Activated CD4-positive, alpha-beta T cell treated with anti-CD3 and anti-CD28 coated beads, Interleukin-2, amount 10 ng/mL, durations not matched to agents 24 days and 14 days (primary cell): ENCODE measurements at places on chromosomes 3 and 15.

DNA sequence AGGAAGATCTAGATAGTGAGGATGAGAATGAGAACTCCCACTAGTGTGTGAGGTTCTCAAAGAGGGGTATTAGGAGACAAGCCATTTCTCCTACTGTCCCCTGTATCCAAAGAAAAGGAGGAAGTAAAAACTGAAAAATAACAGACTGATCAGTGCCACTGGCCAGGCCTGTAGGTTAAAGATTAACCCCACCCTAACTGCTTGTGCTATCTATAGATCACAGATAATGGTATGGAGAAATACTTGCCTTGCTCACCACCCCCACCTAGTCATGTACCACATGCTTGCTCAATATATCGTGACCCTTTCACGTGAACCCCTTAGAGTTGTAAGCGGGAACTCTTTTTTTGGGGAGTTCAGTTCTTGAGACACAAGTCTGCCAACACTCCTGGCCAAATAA lies 519.7 kb upstream of the FRG2C start:
- DNase-seq: no peak

DNA sequence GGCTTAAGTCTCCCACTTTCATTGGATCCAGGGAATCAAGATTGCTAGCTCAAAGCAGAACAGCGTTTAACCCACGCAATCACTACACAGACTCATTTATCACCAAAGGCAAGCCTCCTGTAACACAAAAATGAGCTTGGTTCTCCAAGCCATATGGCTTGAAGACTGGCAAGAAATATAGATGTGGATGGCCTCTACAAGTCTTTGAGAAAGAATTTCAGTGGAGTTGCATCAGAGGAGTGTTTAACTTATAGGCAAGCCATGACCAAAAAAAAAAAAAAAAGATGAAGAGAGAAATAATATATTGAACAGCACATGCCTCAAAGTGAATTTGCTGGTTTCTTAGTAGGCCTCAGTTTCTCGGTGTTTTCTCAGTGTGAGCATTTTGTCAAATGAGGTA lies 27.3 kb downstream of the PDZRN3 start:
- DNase-seq: no peak

DNA sequence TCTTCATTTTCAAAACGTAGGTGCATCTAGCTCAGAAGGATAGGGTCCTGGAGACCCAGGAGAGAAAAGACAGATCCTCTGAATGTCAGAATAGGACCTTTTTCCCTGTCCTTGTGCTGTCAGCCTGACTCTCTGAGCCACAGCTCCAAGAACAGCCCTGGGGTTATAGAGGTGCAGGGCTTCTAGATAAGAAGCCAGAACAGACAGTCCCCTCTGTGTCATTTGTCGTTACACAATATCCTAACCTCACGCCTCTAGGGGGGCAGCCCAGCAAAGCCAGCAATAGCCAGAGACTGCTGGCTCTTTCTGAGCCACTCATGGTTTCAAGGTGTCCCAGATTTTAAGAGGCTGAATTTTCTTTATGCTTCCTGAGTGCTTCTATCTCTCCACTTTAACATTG lies 153.2 kb upstream of the THBS1 start:
- no peak for DNase-seq

DNA sequence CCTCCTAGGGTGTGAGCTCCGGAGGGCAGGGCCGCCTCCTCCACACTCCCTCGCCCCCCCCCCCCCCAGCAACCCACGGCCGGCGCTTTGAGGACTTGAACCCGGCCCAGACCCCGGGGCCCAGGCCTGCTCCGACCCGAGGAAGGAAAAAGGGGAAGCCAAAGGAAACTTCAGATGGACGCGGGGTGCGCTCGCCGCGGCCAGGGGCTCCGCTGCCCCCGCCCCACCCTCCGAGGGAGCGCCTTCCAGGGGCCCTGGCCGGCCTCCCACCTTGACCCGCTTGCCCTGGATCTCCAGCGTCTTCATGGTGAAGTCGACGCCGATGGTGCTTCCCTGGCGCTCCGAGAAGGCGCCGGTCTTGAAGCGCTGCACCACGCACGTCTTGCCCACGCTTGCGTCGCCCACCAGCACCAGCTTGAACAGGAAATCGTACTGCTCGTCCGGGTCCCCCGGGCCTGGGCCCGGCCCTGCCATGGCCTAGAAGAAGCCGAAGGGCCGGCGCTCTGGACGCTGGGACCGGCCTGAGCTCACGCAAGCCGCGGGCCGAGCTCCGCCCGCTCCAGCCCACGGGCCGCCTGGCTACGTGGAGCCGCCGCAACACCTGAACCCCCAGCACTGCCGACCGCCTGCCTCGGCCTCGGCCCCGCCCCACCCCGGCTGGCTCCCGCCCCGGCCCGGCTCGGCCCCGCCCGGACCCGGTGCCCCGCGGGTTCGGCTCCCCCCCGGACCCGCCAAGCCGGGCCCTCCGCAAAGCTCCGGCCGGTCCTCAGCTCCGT lies 400 bp downstream of the RAB43 start:
- DNase-seq: no peak

- no peak for DNase-seq
Observed at GRCh38 chr3:120059081-120059864, 35.0 kb downstream of the GSK3B start.

- no peak for DNase-seq
Observed at GRCh38 chr15:49750553-49750952, 129.7 kb downstream of the DTWD1 start.

DNA sequence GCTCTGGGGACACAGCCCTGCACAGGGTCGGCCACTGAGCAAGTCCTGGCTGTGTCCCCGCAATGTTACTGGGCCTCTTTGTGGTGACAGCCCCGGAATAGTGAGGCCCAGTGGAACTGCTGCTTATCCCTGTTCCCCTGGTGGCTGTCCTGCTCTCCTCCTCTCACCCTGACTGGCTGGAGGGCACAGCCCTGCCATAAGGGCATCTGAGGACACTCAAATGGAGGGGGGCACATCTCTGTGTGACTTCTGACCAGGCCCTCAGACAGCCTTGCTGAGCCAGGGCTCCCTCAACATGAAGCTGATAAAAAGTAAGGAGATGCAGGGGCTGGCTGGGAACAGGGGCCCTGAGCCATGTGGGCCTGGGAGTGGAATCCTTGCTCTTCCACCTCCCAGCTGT lies 127.4 kb upstream of the ATP2B2 start:
- no peak for DNase-seq

DNA sequence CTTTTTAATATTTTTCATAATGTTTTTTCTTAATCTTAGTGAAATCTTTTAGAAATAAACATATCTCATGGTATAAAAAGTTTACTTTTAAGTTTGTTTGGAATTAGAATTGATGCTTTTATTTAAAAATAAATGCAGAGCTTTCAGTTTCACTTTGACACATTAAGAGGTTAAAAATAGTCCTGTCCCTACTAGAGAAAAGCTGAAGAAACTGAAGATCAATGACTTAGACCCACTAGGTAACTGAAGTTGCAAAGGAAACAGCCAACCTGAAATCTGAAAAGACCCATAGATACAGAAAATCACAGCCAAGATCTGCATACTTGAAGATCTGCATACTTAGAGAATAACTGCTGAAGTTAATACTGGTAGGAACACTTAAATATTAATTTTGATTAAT lies 237.6 kb downstream of the RAP2B start:
- DNase-seq: no peak

- DNase-seq: no peak
Observed at GRCh38 chr3:39780352-39780751, 29.1 kb upstream of the MYRIP start.
